ENCODE measurements at places on chromosomes 4 and X.
A peak's percentile ranks its signal among the peaks of the same experiment; 100 is the strongest.

- DNase-seq, result no peak
Observed at GRCh38 chr4:148078061-148078460, 346.2 kb downstream of the ARHGAP10 start.

- no peak for DNase-seq
Observed at GRCh38 chr4:82524570-82525152, 37.1 kb downstream of the TMEM150C start.

GRCh38 chr4:110216129-110216528 is 17.7 kb upstream of the ELOVL6 start:
- DNase-seq, result peak; percentile 28

DNA sequence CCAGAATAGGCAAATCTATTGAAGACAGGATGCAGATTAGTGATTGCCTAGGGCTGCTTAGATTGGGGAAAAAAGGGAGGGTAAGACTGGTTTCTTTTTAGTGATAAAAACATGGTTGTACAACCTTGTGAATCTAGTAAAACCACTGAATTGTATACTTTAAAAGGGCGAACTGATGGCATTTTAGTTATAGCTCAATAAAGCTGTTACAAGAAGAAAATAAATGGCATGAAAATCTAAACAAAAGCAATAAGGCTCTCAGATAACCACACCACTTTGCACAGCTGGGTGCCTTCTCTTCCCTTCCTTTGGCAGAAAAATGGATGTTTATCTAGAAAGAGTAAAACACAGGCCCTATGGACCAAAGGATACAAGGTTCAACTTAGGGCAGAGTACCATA is 69.6 kb downstream of the F9 start:
- no peak for DNase-seq

GRCh38 chr4:137559801-137560200 is 27.5 kb upstream of the PCDH18 start:
- no peak for DNase-seq

- DNase-seq, result no peak
Observed at GRCh38 chrX:140360284-140360683, 144.6 kb downstream of the SOX3 start.

DNA sequence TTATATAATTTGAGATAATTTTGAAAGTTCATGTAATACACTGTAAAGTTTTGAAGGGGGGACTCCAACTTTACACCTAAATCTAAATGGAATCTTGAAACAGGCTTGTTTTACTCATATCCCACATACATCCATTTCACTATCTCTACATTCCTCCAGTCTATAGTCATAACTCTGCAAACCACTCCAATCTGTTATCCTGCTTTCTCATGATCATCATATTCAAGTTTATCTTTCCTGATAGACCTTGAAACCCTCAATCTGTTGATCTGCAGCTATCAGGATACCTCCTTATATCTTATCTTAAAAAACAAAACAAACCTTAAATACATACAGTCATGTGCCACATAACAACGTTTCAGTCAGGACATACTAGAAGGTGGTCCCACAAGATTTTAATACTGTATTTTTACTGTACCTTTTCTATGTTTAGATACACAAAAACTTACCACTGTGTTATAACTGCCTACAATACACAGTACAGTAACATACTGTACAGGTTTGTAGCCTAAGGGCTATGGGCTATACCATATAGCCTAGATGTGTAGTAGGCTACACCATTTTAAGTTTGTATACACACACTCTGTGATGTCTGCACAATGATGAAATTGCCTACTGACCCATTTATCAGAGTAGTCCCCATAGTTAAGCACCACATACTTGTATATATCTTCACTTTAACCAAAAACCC is 14.0 kb downstream of the CHIC2 start:
- no peak for DNase-seq

DNA sequence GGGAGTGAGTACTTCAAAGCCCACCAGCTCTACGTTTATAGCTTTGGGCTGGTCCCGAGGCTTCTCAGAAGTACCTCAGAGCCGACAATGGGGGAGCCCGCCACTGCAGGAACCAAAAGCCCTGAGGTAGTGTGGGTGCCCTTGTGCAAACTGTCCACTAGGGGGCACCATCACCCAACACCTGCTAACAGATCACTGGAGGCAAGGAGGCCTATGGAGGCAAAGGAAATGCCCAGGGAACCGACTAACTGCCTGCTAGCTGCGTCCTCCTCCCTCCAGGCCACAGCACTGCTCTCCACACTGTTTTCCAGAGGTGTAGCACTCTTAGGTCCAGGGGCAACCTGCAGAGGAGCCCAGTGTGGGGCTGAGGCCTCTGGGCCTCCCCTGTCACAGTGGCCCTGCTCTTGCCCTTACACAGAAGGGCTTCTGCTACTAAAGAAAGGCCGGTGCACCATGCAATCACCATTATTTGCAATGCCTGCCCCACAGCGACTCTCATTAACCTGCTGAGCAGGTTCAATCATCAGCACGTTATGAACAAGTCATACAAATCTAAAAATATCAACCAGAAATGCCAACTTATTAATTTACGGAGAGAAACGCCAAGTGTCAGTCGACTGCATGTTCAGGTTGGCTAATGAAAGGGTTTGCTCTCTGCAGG is 159.1 kb downstream of the NSUN7 start:
- no peak for DNase-seq

GRCh38 chr4:137238456-137239162 is 293.7 kb downstream of the PCDH18 start:
- DNase-seq, result no peak

All from AG09309 (cell line).